Occipital lobe (tissue), 3 donors: ENCODE measurements at places on chromosomes 1 and 21. TPM values are rescaled to one million over a fixed set of nuclear protein-coding genes. Genes with fewer than 3 reads are reported as not detected.

Gene FMO3
- not detected for total RNA-seq

Gene CRYBG2
- total RNA-seq, result 1.1 TPM

Gene GPBP1L1
- 55.4 TPM for total RNA-seq

Gene PLA2G4A
- total RNA-seq, result 2.3 TPM

Gene AQP10
- not detected for total RNA-seq

Gene CR1L
- 0.16 TPM for total RNA-seq

Gene PHC2
- 54.1 TPM for total RNA-seq

Gene KIF2C
- total RNA-seq, result 2.5 TPM

Gene PRAMEF18
- total RNA-seq, result not detected
